ENCODE measurements at places on chromosomes 1 and 21.

DNA sequence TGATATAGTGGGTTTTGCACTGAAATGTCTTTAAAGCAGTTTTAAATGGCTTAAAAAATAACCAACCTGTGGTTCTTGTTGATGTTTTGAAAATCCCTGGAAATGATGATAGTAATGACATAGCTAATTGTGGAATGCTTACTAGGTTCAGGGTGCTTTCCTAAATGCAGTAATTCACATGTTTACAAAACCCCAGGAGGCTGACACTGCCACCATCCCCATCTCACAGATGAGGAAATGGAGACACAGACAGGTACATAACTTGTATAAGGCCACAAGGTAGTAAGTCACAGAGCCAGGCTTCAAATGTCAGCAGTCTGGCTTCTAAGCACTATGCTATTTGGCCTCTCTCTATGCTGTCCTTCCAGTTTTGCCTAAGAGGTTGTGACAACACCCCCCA lies 40.6 kb downstream of the C8B start:
- DNase-seq: no peak

DNA sequence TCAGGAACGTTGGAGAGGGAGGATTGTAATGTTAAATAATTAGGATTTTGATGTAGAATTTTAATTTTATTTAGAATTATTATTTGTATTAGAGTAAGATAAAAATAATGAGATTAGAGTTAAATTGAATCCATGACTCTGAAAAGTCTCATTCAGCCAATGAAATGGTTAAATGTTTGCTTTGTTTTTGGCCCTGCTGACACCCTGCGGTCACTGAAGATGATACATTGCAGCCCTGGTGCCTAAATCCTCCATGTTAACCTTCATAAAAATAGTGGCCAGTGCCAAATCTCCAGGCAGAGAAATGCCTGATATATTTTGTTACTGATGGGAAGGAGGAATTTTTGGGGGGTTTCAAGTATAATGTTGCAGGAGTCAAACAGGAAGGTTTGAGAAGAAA lies 27.3 kb upstream of the RLF start:
- no peak for DNase-seq

DNA sequence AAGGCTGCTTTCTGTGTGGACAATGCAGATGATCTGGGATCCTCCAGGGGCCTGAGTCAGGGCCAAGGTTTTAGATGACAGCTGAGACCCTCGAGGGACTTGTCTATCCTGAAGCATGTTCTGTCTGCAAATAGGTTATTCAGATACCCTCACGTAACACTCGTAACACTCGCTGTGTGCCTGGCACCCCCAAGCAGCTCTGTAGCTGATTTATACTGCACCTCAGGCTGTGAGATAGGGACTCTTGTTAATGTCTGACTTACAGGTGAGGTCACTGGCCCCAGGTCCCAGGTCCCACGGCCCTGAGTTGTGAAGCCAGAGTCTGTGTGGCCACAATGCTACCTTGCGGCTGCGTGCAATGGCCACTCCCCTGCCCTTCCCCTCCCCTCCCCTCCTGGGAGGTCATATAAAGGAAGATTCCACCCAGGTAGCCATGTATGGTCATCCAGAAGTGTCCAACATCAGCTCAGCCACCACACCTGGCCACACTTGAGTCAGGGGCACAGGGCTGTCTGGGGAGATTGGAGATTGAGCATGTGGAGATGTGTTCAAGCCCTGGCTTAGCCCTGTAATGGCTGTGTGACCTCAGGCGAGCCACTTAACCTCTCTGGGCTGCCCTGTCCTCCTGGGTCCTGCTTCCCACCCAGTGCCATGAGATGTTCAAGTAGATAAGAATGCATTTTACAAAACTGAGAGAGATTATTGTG lies 687.7 kb downstream of the MATN1 start:
- DNase-seq: no peak

DNA sequence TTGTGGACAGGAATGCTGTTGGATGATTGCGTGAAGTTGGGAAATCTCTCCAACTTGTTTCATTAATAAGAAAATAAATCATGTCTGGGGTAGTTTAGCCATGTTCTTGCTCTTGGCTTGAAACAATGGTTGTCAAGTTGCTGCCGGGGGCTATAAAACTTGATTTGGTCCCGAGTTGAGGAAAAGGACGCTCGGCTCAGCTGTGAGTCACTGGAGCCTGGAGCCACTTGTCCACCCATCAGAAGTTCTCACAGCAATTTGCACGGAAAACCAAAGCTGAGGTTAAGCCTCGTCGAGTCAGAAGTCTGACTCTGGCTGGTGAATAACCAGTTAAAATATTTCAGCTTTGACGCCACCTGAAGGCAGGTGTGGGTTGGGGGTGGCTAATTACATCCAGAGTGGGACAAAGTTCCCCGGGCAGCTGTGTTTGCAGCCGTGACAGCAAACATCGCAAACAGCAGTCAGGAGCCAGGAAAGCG lies 19.7 kb upstream of the RIPK4 start:
- DNase-seq: no peak

- DNase-seq: no peak
Observed at GRCh38 chr1:214022810-214023425, 35.1 kb downstream of the PROX1 start.

DNA sequence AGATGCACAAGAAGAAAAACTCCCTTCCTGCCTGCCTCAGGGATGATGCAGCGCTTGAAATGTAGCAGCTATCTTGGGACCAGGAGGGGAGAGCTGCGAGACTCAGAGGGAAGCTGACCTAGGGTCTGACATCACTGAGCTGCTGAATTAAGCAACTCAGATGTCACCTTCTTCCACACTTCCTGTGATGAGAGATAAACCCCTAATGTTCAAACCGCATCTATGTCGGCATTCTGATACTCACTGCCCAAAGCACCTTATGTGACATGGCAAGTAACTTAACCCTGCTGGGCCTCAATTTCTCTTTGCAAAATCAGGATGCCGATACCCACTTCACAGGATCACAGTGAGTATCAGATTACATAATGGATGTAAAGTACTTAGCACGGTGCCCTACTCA lies 9.1 kb upstream of the AK2 start:
- DNase-seq: no peak

- no peak for DNase-seq
Observed at GRCh38 chr21:42003051-42003461, 7.1 kb downstream of the ZBTB21 start.

DNA sequence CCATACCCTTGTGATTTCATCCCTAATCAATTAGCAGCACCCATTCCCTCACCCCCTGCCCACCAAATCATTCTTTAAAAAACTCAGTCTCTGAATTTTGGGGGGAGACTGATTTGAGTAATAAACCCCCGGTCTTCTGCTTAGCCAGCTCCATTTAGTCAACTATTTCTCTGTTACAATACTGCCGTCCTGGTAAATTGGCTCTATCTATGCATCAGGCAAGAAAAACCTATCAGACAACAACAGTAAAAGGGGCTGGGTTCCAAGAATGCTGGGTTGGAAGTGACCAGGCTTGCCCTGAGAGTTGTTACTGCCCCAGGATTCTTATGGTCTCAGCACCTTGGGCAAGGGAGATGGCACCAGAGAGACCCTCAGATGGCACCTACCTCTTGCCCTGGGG lies 16.3 kb upstream of the C1orf198 start:
- DNase-seq: no peak

DNA sequence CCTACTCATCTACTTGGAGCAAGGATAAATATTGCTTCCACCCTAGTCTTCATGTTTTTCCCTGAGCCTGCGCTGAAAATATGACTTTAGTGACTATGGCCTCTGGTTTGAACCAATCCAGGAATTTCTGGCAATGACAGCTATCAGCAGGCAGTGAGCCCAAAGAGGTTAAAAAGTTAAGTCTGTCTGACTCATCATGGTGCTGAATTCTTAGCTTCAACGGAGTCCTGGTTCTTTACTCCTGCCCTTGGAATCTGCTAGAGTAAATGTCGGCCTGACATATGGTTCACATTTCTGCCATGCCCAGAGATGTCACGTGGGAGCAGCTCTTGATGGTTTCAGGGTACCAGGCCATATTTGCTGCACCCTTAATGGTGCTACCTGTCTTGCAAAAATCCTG lies 351.6 kb upstream of the PLXNA2 start:
- no peak for DNase-seq

DNA sequence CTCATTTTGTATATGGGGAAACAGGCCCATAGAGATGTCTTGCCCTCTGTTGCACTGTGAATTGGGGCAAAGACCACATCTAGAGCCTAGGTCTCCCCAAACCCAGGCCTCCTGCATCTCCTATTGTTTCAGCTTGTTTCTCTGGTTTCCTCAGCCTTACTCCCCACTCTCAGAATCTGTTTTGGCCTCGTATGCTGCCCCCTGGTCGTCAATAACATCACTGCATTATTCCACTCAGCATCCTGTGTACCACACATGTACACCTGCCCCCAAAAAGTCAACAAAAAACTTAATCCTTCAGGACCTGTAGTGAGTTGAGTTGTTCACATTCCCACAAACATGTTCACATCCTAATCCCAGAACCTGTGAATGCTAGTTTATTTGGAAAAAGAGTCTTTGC lies 184.8 kb downstream of the BRINP2 start:
- DNase-seq: peak; percentile 21

- DNase-seq: no peak
Observed at GRCh38 chr1:207073906-207074820, 14.5 kb upstream of the C4BPB start.

DNA sequence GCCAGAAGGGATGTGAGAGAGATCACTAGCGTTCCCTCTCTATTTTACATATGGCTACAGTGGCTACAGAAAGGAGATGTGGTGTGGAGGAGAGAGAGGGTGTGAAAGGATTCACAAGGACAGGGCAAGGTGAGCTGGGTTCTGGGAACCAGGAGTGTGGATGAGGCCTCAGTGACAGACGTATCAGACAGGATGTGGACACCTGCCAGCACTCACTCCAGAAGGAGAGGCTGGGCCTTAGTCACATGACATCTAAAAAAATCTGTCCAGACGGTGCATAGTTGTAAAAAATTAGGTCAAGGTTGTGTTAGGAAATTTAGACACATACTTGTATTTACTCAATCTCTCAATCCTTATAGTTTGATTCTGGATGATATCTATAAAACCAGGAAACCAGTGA lies 10.6 kb downstream of the TRIM67 start:
- no peak for DNase-seq

- no peak for DNase-seq
Observed at GRCh38 chr21:39675590-39675989, 62.9 kb downstream of the B3GALT5 start.

GRCh38 chr1:19644395-19644680 lies 227 bp downstream of the NBL1 start:
- no peak for DNase-seq

GRCh38 chr1:197464044-197464443 lies 196.0 kb downstream of the CRB1 start:
- DNase-seq: peak; percentile 66

DNA sequence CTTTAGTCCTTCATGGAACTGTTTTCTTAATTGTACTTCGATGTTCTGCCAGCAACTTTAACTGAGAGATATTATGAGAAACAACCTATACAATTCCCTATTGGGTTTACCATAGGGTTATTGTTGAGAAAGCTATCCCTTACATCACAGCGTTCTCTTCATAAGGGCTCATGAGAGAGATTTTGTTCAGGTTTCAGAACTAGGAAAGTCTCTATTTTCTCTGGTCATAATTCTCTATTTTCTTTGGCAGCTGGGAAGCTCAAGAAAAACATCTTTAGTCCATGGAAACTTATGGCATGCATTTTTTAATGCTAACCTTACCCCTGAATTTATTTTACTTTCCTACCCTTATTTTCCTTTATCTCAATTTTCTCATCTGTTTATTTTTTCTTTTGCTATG lies 38.2 kb downstream of the NMNAT2 start:
- DNase-seq: no peak

DNA sequence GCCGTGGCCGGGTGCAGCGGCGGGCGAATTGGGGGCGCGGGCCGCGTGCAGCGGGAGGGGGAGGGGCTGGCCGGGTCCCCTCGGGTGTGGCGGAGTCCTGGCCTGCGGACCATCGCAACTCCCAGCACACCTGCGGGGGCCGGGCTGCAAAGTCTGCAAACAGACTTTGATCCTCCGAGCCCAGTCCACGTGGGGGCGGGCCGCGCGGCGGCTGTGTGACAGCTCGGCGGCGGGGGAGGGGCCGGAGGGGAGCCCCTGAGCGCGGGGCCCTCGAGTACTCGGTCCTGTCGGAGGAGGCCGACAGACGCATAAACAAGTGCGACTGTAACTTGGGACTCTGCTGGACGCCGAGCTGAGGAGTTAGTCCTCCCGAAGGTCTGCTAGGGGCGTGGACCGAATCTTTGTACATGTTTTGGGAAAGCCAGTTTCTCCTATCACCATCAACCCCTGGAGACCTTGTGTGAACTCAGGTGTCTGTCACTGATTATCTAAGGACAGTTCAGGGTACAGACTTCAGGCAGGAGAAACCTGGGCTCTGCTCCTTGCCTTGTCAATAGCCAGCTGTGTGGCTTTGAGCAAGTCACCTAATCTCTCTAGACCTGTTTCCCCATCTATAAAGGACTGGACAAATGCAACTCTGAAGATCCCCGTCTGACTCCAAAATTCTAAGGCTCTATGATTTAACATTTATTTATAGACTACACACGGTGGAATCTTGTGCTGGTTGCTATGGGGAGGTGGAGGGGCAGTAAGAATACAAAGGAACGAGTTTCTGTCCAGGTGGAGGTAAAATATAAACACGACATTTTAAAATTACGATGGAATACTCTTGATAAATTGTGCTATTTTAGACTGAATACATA lies 710 bp upstream of the SLC30A1 start:
- no peak for DNase-seq

GRCh38 chr1:200258447-200259375 lies 151.1 kb downstream of the ZNF281 start:
- no peak for DNase-seq

GRCh38 chr1:45765999-45766792 lies 15.7 kb upstream of the IPP start:
- no peak for DNase-seq

GRCh38 chr1:31868862-31869261 lies 53.0 kb upstream of the SPOCD1 start:
- DNase-seq: no peak

GRCh38 chr1:70220517-70221237 lies 503 bp upstream of the SRSF11 start:
- no peak for DNase-seq

DNA sequence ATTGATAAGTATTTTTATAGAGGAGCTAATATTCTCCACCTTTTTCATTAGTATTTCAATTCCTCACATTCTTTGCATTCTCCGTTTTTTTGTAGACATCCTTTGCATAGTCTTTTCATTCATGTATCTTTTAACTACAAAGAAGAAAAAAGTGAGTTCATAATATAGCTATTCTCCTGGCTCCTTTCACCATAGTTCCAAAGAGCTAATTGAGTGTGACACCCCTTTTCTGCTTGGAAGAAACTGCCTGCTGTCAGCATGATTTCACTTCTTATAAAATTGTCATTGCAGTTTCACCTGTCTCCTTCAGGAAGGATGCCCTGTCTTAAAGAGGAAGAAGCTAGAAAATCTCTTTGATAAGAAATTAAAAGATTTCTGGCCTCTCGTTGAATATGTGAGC lies 991.1 kb downstream of the KCNT2 start:
- no peak for DNase-seq

- no peak for DNase-seq
Observed at GRCh38 chr21:29674343-29674742, 265.5 kb downstream of the GRIK1 start.

All from mucosa of gallbladder (tissue), 1 donor.